Right atrium auricular region (tissue), 2 donors: ENCODE measurements at places on chromosomes 12 and 14. TPM values are rescaled to one million over a fixed set of nuclear protein-coding genes. Genes with fewer than 3 reads are reported as not detected.

Gene TSPAN19
- not detected for total RNA-seq

Gene NCAPD2
- 11.6 TPM for total RNA-seq

Gene INHBC
- total RNA-seq: not detected

Gene CBLN3
- total RNA-seq: 0.48 TPM

Gene SLC5A8
- total RNA-seq: not detected

Gene RAD9B
- 0.26 TPM for total RNA-seq

Gene CCDC177
- not detected for total RNA-seq

Gene DBX2
- 0.19 TPM for total RNA-seq

Gene CPNE8
- total RNA-seq: 33.1 TPM

Gene NYNRIN
- total RNA-seq: 10.1 TPM

- no peak for DNase-seq
Measured at GRCh38 chr14:81315341-81315740, 84.8 kb downstream of the STON2 start.

DNA sequence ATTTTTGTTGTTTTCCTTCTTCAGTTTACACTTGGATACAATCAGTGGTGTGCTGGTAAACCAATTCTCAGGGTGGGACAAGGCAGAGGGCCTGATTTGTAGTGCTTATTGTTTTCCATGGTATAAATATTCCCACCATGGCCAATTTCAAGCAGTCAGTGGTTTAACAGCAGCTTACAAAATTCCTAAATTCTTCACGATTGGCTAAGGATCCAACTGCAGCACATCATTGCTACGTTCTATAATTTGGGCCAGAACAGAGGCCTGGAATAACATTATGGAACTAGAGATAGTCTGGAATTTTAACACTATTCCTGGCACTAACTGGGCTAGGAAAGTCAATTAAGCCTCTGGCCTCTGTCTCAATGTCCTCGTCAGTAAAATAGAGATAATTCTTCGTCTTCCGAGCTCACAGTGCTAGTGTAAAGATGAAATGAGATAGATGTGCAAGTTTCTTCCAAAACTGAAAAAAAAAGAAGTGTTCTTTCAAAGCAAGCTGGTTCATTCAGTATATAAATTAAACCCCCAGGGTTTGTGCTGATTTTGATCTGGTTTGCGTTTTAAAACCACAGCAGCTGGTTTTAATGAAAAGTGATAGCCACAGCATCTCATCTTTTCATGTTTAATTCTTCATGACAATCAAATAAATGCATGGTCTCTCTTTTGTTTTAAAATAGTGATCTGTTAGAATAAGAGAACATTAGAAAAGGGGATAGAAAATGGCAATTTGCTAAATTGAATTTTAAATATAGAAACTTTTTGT lies 104.1 kb downstream of the EPS8 start:
- no peak for DNase-seq

GRCh38 chr12:100503228-100503628 lies 29.6 kb downstream of the NR1H4 start:
- DNase-seq: no peak

DNA sequence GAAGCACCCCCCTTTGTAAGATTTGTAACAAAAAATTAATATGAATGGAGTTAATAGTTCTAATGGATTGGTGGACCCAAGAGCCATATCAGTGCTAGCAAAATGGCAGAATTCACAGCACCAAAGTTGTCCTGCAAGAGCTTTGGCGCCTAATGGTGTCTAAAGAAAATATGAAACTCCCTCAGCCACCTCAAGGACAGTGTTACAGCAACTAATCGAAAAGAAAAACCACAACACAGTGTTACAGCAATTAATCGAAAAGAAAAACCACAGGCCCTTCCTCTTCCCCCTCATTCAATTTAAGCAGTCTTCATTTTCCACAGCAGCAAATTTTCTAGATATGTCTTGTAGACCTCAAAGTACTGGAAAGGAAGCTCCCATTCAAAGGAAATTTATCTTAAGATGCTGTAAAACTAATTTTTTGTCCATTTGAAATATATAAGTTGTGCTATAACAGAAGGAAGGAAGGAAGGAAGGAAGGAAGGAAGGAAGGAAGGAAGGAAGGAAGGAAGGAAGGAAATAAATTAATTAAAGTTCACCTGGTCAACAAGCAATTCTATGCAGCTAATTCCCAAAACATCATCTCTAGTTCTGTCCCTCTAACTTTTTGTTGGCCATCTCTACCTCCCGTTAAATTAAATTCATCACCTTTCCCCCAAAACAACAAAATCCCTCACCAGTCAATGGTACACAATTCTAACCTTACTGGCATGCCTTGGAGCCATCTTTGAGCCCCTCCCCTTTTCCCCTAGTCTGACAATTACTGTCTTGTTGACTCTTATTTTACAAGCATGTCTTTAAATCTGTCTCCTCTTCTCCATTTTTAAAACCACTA lies 17.4 kb downstream of the LRP6 start:
- DNase-seq: no peak

GRCh38 chr14:23054000-23054811 lies 3.1 kb downstream of the CDH24 start:
- no peak for DNase-seq

- no peak for DNase-seq
Measured at GRCh38 chr12:42789808-42790760, 200.5 kb upstream of the PRICKLE1 start.

DNA sequence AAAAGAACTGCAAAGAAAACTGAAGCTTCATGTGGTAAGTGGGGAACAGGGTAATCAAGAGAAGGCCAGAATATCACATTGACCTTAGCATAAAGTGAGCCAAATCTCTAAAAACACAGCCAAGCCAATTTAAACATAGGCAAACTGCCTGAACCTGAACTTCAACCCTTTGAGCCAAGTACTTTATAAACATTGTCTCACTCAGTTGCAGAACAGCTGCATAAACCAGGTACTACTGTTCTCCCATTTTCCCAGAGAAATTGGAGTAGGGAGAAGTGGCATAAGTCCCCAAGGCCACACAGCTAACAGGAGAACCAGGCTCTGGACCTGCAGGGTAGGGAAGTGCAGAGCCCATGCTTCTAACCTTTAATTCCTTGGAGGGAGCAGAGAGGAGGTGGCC lies 30.4 kb upstream of the FKBP4 start:
- no peak for DNase-seq

GRCh38 chr14:68305738-68306137 lies 486.2 kb downstream of the RAD51B start:
- no peak for DNase-seq

DNA sequence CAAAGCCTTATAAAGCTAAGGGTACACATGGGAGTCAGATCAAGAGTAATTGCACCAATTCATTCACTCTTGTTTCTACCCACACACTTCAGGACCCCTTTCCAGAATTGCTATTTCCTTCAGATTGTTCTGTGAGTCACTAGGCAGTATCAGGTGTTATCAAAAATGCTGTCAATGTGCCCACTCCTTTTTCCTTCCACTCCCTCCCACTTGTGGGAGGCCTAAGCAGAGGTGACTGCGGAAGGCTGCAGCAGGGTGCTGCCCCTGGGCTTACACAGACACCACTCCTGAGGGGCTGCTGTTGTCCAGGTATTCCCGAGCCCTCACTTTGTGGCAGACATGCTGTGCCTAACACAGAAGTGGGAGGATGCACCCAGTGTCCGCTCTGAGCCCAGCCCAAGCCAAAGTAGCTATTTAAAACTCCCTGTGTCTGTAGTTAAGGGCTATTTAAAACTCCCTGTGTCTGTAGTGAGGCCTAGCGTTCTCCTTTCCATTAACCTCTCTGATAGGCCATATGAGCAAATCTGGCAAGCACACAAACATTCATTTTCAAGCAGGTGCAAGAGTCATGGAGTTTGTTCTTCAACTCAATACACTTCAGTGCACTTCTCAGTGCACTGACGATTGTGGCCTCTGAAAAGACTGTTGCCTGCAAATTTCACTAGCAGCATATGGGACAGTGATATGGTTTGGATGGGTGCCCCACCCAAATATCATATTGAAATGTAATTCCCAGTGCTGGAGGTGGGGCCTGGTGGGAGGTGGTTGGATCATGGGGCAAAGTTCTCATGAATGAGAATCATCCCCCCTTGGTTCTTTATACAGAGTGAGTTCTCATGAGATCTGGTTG lies 117.8 kb downstream of the PHLDA1 start:
- no peak for DNase-seq

DNA sequence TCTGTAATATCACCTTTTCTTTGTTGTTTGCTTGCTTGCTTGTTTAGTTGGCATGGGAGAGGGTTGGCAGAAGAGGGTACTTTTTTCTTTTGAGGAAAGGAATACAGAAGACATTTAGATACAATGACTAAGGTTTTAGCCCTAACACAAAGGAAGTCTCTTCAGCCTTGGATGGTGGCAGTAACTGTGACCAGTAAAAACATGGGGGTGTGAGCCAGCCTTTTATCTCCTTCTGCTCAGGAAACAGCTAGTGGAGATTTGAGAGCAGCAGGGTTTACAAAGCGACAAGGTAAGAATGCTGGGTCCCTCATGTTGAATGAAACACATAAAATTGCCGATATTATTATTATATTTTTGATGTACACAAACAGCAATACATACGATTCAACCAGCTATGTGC lies 40.4 kb downstream of the SLC8A3 start:
- no peak for DNase-seq

GRCh38 chr12:28704477-28705169 lies 444.5 kb upstream of the FAR2 start:
- no peak for DNase-seq

- no peak for DNase-seq
Measured at GRCh38 chr12:102763471-102763870, 153.6 kb downstream of the PAH start.

GRCh38 chr14:31083781-31084180 lies 57.6 kb upstream of the STRN3 start:
- no peak for DNase-seq

DNA sequence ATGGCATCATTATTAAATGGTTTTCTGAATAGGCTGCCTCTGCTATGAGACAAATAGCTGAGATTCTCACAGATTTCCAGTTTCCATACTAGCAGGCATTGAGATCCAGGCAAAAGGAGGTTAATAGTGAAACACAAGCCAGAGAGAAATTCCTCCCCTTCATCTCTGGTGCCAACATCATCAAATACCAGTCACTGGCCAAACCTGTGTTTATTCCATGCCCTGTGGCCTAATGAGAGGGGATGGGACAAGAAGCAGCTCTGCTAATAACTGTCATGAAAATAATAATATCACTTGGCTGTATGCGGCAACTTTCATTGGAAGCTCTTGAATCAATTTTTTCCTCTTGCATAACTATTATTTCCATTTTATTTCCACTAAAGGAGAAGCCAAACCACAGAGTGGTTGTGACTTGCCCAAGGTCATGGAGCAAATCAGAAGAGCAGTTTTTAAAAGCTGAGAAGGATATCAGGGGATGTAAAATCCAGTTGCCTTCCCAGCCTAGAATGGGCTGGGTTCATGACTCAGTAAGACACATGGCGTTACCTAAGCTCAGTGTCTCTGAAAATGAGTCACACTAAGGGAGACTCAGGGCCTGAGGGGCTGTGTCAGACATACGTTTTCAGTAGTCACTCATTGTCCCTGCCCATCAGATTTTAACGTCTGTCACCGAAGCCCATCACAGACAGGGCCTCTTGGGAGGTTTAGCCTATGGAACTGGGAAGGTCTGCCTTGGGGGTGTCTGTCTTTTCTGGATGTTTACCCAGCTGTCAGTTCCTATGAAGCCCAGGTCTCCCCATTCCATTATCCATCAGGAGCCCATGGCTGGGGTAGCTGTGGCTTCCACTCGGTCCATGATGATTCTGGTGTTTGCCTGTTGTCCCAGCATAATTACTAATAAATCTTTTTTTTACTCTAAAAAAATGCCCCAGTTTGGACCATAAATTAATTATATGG lies 208.8 kb upstream of the EEA1 start:
- DNase-seq: no peak

DNA sequence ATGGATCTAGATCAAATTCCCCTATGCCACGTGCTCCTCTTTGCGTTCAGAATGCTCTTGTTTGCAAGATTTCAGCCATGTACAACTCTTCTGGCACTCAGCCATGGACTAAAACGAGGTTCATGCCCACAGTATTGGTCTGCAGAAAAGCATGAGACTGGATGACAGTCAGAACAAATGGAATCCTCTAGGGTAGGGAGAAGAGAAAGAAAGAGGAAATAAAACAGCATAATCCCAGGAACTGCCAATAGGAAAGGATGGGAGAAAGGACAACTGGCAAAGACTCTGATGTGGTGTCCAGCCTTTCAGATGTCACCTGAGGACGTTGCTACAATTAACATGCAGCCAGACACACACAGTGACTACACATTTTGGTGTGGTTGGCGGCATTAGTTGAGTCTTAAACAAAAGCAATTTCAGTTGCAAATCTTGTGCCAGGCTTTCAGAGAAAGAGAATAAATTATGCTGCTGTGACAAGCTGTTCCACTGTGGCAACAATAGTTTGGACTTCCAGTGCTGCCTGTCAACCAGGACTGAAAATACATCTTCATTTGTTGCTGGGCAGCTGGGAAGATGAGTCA lies 338.0 kb downstream of the RGS6 start:
- no peak for DNase-seq
